ENCODE measurements at places on chromosomes 6 and 20. TPM values are rescaled to one million over a fixed set of nuclear protein-coding genes. Genes with fewer than 3 reads are reported as not detected.

The BCAS4 gene
- total RNA-seq, result 19.3 TPM

The HCRTR2 gene
- not detected for total RNA-seq

The UQCC2 gene
- total RNA-seq, result 114 TPM

The TRIM31 gene
- not detected for total RNA-seq

The MAK gene
- 1.1 TPM for total RNA-seq

The KCNK16 gene
- total RNA-seq, result not detected

The VIP gene
- not detected for total RNA-seq

The TRIM40 gene
- not detected for total RNA-seq

The MROH8 gene
- total RNA-seq, result 0.27 TPM

The IGF2R gene
- 105 TPM for total RNA-seq

The ADRM1 gene
- total RNA-seq, result 92.6 TPM

DNA sequence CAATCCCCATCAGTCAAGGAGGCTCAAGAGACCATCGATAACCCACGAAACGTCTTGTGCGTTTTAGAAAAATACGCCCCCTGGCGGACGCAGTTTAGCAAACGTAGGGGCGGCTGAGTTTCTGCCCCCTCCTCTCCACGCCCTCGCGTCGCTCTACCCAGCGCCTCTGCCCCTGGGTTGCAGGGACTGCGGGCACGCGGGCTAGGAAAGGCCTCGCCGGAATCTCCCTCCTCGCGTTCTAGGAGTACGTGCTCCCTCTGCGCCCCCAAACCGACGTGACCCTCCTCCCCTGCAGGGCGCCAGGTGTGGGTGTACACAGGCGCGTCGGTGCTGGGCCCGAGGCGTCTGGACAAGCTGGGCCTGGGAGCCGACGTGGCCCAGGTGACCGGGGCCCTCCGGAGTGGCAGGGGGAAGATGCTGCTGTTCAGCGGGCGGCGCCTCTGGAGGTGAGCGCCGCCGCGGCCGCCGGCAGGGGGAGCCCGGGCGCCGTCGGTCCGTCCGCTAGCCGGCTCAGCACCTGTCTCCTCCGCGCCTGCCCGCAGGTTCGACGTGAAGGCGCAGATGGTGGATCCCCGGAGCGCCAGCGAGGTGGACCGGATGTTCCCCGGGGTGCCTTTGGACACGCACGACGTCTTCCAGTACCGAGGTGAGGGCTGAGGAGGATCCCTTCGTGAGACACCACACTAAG, 5.3 kb downstream of the MMP9 start:
- DNase-seq, result peak; percentile 71

DNA sequence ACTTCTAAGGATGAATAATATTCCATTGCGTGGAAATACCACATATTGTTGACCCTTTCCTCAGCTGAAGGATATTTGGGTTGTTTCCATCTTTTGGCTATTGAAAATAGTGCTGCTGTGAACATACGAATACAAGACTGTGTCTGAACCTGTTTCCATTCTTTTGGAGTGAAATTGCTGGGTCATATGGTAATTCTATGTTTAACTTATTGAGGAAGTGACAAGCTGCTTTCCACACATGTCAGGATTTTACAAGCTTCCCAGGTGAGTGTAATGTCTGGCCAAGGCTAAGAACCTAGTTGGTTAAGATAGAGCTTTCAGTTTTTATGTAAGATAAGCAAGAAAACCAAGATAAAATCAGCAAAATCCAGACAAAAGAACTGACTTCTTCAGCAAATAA, 48.8 kb downstream of the PPP1R3G start:
- DNase-seq, result no peak

- DNase-seq, result peak; percentile 72
Observed at GRCh38 chr20:57698116-57698866, 11.5 kb downstream of the PMEPA1 start.

GRCh38 chr20:49845060-49845459, 32.4 kb downstream of the SLC9A8 start:
- no peak for DNase-seq

DNA sequence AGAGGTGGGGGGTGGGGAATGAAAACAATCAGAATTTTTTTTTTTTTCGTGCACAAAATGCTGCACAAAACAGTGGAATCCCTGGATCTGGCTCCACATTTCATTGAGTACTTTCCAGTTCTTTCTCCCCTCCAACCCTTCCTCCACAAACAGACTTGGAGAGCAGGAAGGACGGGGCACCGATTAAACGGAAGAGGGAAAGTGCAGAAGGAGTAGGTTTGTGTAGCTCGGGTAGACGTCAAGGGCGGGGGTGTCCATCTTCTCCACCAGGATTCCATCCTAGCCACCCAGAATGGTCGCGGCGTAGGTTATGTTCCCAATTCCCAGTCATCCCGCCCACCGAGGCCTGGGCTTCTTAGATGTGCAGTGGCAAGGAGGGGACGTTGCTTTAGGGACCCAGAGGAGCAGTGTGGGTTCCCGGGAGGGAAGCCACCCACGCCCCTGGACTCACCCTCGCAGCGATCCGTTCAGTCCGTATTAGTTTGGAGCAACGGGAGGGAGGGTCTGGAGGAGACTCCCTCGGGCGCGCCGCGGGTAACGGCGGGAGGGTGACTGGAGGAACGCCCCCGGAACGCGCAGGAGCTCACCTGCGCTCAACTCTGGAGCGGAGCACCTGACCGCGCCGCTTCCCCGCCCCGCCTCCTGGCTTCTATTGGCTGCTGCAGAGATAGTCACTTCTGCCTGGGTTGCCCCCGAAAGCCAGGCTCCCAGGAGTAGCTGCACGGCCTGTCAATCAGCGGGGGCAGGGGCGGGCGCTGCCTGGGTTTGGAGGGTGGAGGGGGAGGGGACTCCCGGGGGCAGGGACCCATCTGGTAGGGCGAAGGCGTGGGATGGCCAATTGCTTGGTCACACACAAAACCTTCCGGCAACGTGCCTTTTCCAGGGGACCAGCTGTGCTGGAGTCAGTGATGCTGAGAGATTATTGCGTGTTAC, at the start of gene ENPP5:
Gene ENPP5 (minus strand): TSS at position 624 of the 933 bp plus-strand sequence. CDS start 2,718 bp downstream, outside the sequence.
- peak; percentile 57 for DNase-seq

DNA sequence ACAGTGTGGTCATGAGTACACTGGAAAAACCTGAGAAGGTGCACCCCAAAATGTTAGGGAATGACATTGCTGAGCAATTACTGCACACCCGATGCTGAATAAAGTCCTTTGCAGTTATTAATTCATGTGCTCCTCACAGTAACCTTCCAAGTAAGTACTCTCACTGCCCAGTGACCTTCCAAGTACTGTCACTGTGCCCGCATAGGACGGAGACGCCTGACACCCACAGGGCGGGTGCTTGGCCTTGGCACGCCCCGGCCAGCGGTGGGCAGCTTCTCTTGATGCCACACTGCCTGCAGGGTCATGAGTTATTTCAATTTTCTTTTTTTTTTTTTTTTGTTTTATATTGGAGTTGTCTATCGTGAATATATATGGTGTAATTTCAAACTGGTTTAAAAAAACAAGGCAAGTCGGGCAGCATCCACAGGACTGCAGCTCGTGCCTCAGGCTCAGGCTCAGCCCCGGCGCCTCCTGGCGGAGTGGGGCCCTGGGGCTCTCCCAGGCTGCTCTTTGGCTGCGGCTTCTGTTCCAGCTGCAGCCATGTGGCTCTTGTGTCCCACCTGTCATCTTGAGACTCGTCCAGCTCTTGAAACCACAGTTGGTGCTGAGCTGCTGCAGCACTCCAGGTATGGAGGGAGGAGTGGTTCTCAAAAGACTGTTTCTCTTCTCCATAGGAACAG, 27.0 kb downstream of the PNLDC1 start:
- DNase-seq, result no peak

DNA sequence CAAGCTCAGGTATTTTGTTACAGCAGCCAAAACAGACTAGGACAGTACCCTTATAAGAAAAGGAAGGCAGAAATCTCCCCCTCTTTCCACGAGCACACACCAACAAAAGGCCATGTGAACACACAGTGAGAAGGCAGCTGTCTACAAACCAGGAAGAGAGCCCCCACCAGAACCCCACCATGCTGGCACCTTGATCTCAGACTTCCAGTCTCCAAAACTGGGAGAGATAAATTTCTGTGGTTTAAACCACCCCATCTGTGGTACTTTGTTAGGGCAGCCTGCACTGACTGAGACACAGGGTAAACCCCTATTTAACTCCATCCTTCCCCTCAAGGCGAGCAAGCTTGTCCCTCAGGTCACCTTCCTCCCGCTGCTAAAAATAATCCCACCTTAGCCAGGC, 475.8 kb upstream of the JARID2 start:
- no peak for DNase-seq

GRCh38 chr6:43235841-43236240, 6.6 kb upstream of the DNPH1 start:
- DNase-seq, result no peak

DNA sequence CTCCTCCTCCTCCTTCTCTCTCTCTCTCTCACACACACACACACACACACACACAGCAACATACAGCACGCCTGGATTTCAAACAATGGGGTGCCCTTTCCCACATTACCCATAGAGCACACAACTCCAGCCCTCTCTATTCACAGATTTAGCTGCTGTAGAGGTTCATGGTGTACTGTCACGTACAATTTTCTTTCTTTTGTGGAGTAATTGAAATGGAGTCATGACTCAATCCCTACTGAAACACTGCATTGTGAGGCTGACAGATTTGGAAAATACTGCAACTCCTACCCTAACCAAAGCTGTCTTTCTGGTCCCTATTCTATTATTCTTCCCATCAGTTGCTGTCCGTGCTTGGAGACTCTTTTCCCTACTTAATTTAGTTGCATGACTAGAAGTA, 166.9 kb downstream of the EDN1 start:
- DNase-seq, result no peak

GRCh38 chr6:43391440-43392031, 22.1 kb upstream of the ZNF318 start:
- no peak for DNase-seq

GRCh38 chr6:107625264-107625663, 135.3 kb downstream of the SOBP start:
- DNase-seq, result no peak

GRCh38 chr6:153856929-153857376, 182.1 kb upstream of the OPRM1 start:
- DNase-seq, result no peak

- DNase-seq, result no peak
Observed at GRCh38 chr6:103215847-103216246, 1643.9 kb downstream of the HACE1 start.

DNA sequence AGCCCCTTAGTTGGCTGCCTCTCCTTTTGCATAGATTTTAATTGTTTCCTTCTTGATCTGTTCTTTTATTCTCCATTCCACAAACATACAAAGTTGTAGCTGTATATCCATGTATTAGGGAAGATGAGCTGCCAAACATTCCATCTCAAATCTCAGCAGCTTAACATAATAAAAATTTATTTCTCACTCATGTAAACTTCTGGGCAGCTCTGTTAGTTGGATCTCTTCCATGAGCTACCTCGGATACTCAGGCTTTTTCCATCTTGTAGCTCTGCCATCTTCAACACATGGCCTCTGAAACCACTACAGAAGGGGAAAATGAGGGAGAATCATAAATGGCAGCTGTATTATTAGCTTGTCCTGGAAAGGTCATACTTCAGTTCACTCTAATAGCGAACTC, 149.4 kb upstream of the BMP2 start:
- DNase-seq, result no peak

DNA sequence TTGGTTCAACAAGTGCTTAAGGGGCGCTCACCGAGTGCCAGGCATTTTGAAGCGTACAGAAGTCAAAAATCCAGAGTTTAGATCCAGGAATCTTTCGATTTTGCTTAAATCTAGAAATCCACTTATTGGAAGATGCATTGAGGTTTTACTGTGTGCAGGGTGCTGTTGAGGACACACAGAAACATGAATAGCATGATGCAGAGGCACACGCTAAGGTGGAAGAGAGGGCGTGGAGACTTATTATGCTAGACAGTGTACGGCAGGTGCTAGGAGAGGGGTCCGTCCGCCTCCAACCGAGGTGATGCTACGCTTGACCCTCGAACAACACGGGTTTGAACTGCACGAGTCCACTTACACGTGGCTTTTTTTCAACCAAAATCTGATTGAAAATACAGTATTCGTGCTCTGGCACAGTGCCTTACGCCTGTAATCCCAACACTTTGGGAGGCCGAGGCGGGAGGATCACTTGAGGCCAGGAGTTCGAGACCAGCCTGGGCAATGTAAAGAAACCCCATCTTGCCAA, 1.0 kb upstream of the KIF13A start:
- DNase-seq, result no peak

DNA sequence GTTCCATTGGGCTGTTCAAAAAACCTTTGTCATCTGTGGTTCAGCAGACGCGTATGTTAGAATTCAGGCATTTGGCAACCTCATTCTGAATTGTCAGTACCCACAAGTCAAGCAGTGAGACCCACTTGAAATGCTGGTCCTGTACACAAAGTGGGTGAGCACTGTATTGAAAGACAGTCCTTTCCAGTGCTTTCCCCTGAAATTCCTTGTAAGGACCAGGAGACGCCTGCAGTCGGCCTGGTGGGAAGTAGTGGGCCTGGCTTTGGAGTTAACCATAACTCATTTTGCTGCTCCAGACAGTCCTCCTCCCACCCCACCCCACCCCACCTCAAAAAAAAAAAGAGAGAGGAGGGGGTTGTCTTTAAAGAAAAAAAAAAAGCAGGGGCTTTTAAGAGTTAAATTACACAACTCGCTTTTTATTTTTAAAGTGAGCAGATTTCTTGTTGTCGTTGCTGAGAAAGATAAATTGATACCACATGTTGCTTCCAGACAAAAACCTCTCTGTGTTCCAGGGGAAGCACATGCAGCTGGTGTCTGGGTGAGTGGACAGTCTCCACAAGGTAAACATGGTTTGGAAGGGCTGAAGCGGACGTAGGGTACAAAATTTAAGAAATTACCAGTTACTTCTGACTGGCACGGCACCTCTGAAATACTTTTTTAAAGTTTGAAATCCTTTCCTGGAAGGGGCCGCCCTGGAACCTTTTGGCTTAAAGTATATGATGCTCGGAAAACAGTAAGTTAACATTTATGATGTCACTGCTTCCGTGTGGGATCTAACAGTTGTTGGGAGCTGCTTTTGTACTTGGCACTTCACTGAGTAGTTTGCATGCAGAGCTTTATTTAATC, 95.3 kb downstream of the FOXO3 start:
- DNase-seq, result no peak

DNA sequence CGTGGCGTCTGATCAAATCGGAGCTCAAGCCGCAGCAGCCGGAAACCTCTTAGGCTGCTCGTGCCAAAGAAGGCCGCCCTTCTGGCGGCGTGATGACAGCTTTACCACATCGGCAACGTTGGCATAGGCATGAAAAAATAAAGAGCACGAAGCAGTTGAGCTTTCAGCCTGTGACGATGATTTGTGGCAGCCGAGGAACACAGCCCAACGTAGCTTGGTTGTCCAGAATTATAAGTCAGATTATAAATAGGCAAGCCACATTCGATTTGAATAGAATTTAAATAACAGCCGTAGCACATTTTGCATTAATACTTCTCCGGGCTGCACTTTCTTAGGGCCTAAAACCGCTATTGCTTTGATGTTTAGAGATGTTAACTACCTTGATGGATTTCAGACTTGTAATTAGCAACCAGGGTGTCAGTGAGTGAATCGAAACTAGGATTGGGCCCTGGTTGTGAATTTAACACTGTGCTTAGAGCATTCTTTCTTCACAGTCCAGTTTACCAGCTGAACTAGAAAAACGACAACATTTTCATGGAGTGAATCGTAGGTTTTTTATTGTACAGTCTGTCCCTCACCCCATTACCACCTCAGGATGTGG, 864 bp upstream of the BCLAF1 start:
- DNase-seq, result peak; percentile 65

- DNase-seq, result no peak
Observed at GRCh38 chr20:64080813-64081623, 1.1 kb downstream of the OPRL1 start.

Data from activated naive CD4-positive, alpha-beta T cell treated with anti-CD3 and anti-CD28 coated beads, Interleukin-2, amount 50 U/mL, for 72 hours (primary cell).